ENCODE measurements at places on chromosomes 3 and 15.
A peak's percentile ranks its signal among the peaks of the same experiment; 100 is the strongest.

DNA sequence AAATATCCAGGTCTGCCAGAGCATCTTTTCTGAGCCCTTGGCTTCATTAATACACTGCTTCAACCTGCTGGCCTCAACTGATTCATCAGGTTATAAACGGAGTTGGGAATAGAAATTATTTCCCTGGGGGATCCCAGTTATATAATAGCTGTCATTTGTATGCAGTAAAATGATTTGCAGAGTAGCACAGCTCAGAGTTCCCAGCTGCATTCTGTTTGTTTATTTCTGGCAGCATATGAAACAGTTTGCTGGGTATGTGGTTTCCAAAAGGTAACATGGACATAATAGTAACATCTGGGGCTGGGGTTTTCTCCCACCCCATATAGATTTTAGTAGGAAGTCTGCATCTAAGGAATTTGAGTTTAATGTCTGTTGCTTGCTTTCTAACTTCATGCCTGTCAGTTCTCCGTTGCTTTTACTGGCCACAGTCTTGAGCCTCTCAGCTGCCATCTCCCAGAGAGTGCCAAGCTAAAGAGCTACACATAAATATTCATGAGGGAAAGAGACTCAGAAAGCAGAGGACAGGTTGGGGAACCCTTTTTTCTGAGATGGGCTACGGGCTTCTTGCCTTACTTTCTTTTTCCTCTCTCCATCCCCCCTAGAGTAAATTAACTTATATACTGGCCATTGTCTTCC lies 124.6 kb downstream of the TMEM108 start:
- H3K4me3 ChIP-seq, result no peak overlapping the region
- no peaks in the 10 kb centered on the region for H3K27me3 ChIP-seq
- H3K36me3 ChIP-seq, result no peaks in the 10 kb centered on the region
- H3K27ac ChIP-seq, result no peak overlapping the region
- no peak for DNase-seq

DNA sequence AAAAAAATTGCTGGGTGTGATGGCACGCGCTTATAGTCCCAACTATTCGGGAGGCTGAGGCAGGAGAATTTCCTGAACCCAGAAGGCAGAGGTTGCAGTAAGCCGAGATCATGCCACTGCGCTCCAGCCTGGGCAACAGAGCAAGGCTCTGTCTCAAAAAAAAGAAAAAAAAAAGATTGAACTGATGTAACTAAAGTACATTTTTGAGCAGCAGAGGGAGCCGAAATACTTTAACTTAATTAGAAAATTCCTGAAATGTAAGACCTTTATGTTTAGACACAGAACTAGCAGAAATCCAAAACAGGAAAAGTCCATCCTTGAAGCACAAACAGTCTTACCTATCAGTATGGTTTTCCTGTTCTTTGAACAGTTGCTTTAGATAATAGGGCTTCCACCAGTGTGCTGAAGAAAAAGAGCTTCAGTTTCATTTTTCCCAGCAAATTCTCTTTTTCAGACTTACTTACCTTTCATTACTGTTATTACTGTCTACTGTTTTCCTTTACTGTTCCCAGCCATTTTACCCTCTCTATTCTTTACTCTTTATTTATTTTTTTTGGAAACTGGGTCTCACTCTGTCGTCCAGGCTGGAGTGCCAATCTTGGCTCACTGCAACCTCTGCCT lies 33.4 kb upstream of the ZNF609 start:
- H3K4me3 ChIP-seq, result no peak overlapping the region
- H3K27me3 ChIP-seq, result no peaks in the 10 kb centered on the region
- H3K4me1 ChIP-seq, result peaks cover 21% of the 10 kb centered on the region
- DNase-seq, result no peak
- peak overlapping the region; percentile 21 for H3K27ac ChIP-seq

DNA sequence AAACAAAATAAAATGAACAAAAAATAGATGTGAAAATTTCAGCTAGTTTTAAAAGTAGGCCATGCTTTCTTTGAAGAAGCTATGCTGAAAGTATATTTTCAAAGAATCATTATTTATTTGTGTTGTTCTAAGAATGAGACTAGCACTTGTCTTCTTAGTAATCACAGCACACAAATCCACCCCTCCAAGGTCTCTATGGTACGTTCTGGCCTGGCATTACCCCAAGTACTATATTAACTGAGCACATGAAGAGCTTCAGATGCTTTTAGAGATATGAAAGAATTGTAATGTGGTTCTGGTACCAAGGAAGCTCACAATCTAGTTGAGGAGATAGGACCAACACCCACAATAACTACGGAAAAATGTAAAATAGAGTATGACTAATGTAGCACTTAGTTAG lies 416.5 kb downstream of the PLCL2 start:
- H3K27ac ChIP-seq, result no peak overlapping the region
- no peaks in the 10 kb centered on the region for H3K27me3 ChIP-seq

GRCh38 chr3:170473358-170473757 lies 54.7 kb downstream of the CLDN11 start:
- no peaks in the 10 kb centered on the region for H3K4me1 ChIP-seq
- DNase-seq, result no peak
- H3K4me3 ChIP-seq, result no peak overlapping the region

- H3K36me3 ChIP-seq, result no peaks in the 10 kb centered on the region
- no peak overlapping the region for H3K27ac ChIP-seq
- H3K27me3 ChIP-seq, result no peaks in the 10 kb centered on the region
- H3K4me1 ChIP-seq, result no peaks in the 10 kb centered on the region
These were observed 35.0 kb downstream of the RPL39L start for GRCh38 chr3:187104342-187104741.

DNA sequence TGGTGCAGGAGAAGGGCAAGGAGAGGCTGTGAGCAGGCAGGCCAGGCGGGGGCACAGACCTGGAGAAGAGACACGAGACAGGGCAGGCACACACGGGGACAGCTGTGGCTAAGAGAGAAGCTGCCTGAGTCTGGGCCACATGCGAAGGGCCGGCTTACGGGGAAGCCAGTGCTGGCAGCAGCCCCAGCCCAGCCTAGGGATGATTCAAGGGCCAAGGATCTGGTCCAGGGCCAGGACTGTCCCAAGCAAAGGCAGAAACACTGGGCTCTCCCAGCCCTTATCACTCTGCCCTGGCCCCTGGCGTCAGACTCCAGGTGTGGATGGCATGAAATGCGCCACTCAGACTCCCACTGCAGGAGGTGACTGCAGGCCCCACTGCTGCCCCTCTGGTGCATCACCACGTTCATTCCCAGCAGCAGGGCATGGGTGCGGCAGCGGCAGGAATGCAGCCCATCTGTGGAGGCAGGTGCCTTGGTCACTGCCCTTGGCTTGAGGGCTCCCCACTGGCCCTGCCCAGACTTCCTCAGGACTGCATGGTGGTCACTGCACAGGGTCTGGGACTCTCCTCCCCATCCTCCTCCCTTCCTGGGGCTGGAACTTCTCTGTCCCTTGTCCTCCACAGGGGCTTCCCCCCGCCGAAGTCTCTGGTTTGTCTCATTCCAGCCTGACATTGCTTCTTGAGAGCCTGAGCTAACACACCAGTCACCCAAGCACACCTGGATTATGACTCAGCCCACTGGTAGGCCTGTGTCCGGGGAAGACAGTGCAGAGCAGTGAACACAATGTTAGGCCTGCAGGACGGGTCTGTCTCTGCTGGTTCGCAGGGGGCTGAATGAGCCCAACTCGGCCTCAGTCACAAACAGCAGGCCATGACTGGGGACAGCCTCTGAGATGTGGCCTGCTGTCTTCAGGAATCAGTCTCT lies 69.3 kb downstream of the TBC1D2B start:
- peaks cover 36% of the 10 kb centered on the region for H3K4me1 ChIP-seq
- peaks cover 23% of the 10 kb centered on the region for H3K36me3 ChIP-seq
- H3K27ac ChIP-seq, result no peak overlapping the region
- peak; percentile 70 for DNase-seq

GRCh38 chr3:143650827-143651226 lies 197.4 kb downstream of the SLC9A9 start:
- no peaks in the 10 kb centered on the region for H3K27me3 ChIP-seq
- H3K4me1 ChIP-seq, result no peaks in the 10 kb centered on the region
- H3K4me3 ChIP-seq, result no peak overlapping the region
- H3K36me3 ChIP-seq, result no peaks in the 10 kb centered on the region
- H3K27ac ChIP-seq, result no peak overlapping the region

- no peak overlapping the region for H3K4me3 ChIP-seq
- H3K27me3 ChIP-seq, result no peaks in the 10 kb centered on the region
- peak overlapping the region; percentile 69 for H3K27ac ChIP-seq
- no peaks in the 10 kb centered on the region for H3K36me3 ChIP-seq
- H3K4me1 ChIP-seq, result peaks cover 34% of the 10 kb centered on the region
These were observed 61.1 kb upstream of the BOC start for GRCh38 chr3:113150250-113150649.

GRCh38 chr15:70299931-70300869 lies 202.5 kb upstream of the TLE3 start:
- H3K36me3 ChIP-seq, result no peaks in the 10 kb centered on the region
- DNase-seq, result no peak
- H3K4me1 ChIP-seq, result no peaks in the 10 kb centered on the region
- H3K27ac ChIP-seq, result no peak overlapping the region

DNA sequence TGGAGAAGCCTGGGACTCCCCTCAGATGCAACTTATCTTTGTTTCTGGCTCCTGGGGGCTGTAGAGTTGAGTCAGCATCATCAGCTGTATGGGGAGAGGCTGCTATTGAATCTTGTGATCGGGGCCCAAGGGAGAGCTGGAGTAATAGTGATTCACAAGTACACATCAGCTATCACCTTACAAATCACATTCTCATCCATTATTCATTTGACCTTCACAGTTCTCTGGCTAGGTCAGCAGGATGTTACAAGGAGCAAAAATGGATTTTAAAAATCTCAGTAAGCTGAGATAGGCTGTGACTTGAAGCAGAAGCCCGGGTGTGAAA lies 175.0 kb downstream of the OPA1 start:
- H3K4me3 ChIP-seq, result no peak overlapping the region
- H3K4me1 ChIP-seq, result peaks cover 13% of the 10 kb centered on the region
- no peaks in the 10 kb centered on the region for H3K36me3 ChIP-seq
- H3K27ac ChIP-seq, result no peak overlapping the region

- DNase-seq, result no peak
- no peaks in the 10 kb centered on the region for H3K27me3 ChIP-seq
- no peaks in the 10 kb centered on the region for H3K4me1 ChIP-seq
- no peak overlapping the region for H3K27ac ChIP-seq
These were observed 40.9 kb downstream of the SCAP start for GRCh38 chr3:47434849-47435248.

DNA sequence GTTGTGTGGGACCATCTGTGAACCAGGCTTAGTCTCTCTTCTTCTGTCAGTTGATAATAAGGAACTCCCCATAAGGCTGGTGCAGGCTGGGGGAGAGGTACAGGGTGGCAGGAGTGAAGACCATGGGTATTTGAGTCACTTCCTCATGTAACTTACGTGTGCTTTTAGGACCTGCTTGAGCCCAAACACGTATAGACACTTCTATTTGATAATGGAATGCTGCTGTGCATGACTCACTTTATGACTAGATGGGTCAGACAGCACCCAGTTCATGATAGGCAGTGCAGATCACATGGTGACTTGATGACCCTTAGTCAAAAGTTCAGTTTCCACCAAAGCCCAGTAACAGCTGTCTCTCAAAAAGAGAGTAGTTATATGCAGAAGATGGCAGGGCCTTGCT lies 490.9 kb downstream of the ZBBX start:
- H3K4me3 ChIP-seq, result no peak overlapping the region
- H3K36me3 ChIP-seq, result no peaks in the 10 kb centered on the region
- H3K4me1 ChIP-seq, result no peaks in the 10 kb centered on the region
- H3K27me3 ChIP-seq, result no peaks in the 10 kb centered on the region
- no peak for DNase-seq

GRCh38 chr3:110881069-110881468 lies 190.5 kb upstream of the NECTIN3 start:
- peaks cover 7% of the 10 kb centered on the region for H3K4me1 ChIP-seq
- H3K27ac ChIP-seq, result no peak overlapping the region
- no peak overlapping the region for H3K4me3 ChIP-seq
- no peaks in the 10 kb centered on the region for H3K27me3 ChIP-seq

- no peak for DNase-seq
- no peak overlapping the region for H3K4me3 ChIP-seq
- H3K27ac ChIP-seq, result no peak overlapping the region
- no peaks in the 10 kb centered on the region for H3K36me3 ChIP-seq
- peaks cover 10% of the 10 kb centered on the region for H3K4me1 ChIP-seq
These were observed 114.4 kb downstream of the CHSY1 start for GRCh38 chr15:101137312-101137940.

Measured in thyroid gland (tissue), 4 donors.